HuH-7 (cell line): ENCODE measurements at places on chromosomes 6 and 20.

DNA sequence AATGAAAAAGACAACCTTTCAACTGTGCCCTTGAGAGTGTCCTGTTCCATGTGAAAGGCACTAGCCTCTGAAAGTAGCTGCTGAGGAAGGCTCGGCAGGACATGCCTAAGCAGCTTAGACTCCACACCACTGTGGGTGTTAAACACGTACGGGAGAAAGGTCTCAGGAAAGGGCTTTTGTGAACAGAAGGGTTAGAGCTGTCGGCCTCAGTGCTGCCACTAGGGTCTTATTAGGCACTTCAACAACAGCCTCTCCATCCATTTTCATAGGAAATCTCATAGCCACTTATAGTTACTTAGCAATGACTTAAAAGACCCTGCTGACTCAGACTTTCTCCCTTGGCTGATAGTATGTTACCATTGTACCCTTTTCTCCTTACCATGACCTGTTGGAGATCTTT, 662.8 kb downstream of the TBC1D32 start:
- DNase-seq: no peak

DNA sequence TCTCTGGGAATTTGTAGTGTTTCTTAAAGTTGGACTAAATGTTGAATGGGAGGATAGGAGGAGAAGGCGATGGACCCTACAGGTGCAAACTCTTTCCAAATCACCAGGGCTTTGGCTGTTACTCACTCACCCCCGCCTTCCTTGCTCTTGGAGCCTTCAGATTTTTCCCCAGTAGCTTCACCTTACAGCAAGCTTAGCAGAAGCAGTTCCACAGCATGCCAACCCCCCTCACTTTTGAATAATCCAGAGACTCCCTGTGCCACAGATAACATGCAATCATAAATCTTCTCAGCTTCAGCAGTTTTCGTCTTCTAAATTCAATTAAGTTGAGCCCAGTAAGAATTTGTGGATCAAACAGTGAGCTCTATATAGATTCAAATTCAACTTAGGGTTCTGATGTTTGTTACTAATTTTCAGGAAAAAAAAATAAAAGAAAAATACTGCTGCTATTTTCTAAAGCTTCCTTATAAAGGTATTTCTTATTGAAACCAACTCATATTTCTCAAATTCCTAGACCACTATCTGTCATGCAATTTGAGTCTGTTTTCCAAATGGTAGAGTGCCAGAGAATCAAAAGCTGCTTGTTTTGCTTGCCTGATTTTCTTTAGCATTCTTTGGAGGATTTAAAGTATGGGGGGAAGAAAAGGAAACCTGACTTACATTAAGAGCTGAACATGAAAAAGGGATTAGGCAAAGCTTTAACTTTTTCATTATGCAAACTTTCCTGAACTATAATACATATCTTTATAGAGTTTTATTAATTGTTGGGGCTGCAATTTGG, 166.4 kb downstream of the EYA4 start:
- DNase-seq: no peak

DNA sequence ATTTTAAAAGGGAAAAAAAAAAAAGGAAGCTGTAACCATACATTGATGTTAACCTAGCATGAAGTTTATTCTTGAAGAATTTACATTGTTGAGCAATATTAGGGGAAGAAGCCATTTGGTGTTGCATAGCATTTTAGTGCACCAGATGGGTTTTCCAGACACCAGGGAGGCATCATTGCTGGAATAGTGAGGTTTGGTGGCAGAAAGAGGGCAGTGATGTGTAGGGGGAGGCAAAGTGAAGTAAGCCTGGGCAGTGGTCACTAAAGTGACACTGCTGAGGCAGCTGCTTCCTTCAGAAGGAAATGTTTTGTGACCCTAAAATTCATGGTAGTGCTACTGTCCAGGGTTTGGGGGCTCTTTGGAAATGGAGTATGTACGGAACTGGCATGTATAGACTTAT, 2.6 kb downstream of the TOMM6 start:
- no peak for DNase-seq

DNA sequence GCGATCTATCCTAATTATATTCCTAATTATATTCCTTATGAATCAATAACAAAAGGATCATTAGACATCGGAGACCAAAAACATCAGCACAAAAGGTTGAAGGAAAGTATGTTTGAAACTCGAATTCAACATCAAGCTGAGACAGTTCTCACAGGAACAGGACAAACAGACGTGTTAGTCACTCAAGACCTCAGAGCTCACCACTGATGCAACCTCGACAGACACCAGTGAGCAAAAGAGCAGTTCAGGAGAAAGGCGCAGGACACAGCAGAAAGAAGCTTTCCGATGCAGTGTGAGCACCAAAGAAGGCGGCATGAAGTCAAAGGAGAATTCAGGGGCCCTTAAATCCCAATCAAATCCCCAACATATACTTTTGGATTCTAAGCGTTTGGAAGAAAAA, 6.3 kb upstream of the RAMACL start:
- DNase-seq: no peak

DNA sequence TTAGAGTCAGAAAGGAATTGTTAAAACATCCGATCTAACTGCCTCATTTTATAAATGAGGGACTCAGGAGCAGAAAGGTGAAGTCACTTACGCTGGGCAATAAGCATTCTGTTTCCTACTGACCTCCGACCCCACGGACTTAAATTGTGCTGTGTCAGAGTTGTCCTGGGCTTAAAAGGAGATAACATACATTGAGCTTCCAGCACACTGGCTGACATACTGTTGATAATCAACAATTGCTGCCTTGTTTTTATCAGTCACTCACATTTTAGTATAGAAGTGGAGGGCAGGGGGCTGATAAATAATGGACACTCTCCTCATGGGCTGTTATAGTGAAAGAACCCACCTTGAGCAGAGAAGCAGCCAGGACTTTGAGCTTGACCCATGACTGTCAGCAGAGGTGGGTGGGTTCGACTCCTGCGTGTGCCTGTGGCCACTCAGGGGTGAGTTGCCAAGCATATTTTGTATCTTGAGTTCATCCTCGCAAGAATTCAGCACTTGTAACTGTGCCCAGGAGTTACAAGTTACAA, 166.5 kb upstream of the JARID2 start:
- DNase-seq: no peak

DNA sequence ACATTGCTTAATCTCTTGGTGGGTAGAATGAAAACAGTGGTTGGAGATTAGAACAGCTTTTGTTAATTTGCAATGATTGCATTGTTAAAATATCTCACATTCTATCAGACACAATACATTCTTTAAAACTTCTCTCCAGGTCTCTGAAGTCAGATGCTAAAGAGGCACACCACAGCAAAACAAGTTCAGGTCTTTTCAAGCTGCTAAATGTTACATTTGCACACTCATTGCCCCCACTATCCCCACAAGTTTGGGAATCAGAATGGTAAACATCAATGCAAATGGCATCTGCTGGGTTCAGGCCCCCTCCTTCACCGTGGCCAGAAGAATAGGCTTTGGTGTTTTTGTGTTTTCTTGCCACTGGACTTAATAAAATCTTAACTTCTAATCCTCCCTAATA, 10.1 kb upstream of the HAO1 start:
- no peak for DNase-seq

GRCh38 chr6:26215585-26216358, 128.5 kb downstream of the HFE start:
- DNase-seq: no peak

GRCh38 chr6:170045563-170045960, 245.3 kb downstream of the DLL1 start:
- no peak for DNase-seq

GRCh38 chr20:46328200-46328882, 20.0 kb upstream of the CDH22 start:
- no peak for DNase-seq

- no peak for DNase-seq
Measured at GRCh38 chr20:39109933-39110818, 148.0 kb downstream of the DHX35 start.

DNA sequence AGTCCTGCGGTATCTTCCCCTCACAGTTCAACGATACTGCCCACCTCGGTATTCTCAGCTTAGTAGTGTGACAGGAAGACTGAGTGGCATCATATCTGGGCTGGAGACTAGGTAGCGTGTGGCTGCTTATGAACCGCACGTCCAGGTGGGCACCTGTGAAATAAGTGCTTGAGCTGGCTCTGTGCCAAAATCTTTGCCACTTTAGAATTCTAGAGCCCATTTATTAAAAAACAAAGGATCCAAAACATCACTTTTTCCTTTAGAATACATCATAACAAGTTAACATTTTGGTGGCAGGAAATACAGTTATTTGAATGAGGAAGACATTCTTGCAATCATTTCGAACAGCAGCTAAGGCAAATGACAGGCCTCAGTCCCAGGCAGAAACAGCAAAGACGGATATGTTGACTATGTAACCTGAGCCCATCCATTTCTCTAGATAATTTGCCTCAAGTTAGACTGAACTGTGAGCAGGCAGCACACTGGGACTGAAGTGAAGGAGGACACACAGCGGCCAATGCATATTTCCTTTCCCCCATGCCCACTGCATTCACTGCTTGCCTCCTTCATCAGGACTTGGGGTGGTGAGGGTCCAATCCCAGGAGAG, 136.6 kb downstream of the GMDS start:
- peak; percentile 32 for DNase-seq

GRCh38 chr6:2948228-2949025, 22.9 kb downstream of the SERPINB6 start:
- DNase-seq: no peak

- no peak for DNase-seq
Measured at GRCh38 chr6:10413850-10414738, 780 bp downstream of the TFAP2A start.

DNA sequence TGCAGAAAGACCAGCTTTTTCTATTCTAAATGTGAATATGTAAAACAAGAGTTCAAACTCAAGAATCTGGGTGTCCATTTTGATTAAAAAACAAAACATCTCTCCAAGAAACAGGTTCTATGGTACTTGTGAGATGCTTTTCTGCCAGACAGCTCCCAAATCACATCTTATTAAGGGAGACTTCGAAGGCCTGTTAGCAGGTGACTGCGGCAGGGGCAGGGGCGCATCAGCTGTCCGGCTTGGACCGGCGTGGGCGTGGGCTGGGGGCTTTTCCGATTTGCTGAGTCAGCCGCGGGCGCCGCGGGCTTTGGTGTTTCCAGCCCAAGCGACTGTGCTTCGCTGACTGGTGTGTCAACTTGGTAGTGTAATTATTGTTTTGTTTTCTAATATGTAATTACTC, 32.6 kb downstream of the TFAP2A start:
- DNase-seq: no peak

GRCh38 chr6:42166444-42167141, 6.6 kb upstream of the GUCA1A start:
- DNase-seq: peak; percentile 77

DNA sequence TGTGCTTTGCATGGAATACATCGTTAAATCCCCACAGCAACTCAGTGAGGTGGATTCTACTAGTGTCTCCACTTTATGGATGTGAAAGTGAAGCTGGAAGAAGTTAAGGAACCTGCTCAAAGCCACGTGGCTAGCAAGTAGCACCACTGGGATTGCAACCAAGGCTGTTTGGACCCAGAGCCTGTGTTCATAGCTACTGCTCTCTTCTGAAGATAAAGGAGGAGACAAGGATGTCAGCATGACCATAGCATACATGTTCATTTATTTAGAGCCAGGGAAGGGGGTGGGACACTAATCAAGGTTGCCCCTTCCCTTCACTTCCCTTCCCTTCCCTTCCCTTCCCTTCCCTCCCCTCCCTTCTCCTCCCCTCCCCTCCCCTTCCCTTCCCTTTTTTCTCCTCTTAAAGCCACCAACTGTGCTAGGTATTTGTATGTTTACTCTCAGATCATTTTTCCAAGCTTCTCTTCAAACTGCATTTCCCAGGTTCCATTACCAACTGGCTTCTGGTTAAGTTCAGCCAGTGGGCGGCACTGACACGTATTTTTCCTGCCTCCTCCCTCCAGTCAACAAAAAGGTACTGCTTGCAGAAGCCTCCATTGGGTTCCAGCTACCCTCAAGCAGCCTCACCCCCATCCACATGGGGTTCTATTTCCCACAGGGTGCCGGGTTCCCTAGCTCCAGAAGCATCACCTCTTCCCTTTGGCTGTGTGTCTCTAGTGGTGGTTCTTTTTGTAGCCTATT, 134.9 kb downstream of the BCAS1 start:
- DNase-seq: no peak

GRCh38 chr6:100612094-100612493, 147.4 kb upstream of the SIM1 start:
- DNase-seq: no peak

GRCh38 chr20:18524646-18525045, 16.9 kb downstream of the SEC23B start:
- no peak for DNase-seq

DNA sequence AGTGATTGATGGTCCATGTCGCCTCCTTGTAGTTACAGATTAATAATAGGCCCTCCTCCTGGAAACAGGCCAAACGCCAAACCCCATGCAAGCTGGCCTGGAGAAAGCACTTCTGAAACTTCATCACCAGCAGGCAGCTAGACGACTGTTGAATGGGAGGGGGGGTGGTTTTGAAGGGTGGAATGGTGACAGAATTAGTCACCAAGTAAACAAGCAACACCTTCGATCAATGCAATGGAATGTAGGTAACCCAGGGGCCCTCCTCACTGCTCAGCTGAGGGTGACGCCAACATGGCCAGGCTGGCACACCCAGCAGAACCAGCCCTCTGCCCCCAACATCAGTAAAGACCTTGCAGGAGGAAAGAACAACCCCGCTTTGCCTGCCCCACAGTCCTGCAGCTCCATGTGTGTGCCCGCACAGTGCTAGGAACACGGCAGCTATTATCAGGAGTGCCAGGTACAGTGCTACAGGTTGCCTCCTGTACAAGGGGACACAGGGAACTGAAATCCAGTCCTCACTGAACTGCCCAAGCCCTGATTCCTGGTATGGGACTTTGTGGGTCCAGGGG, 2.7 kb downstream of the BCAS1 start:
- DNase-seq: peak; percentile 39

- DNase-seq: no peak
Measured at GRCh38 chr6:139748353-139749146, 374.1 kb upstream of the CITED2 start.

DNA sequence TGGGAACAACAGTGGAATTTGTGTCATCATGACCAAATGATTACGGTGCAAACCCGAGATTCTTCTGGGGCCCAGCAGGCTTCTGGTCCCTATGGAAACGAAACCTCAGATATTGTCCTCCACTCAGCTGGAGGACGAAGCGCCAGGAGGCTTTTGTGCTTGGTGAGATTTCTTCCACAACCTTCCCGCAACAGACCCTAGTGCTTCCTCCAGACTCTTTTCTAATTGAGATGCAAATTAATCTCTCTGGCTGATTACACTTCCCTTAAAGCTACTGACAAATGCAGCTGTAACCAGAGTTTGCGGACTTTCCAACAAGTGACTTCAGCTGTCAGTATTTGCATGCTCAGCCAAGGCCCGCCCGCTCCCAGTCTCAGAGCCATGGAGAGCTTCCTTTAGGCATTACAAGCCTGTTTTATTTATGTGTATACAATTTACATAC, 96.0 kb downstream of the INSM1 start:
- no peak for DNase-seq

GRCh38 chr20:59246691-59247400, 53.6 kb upstream of the EDN3 start:
- no peak for DNase-seq
